ENCODE measurements at places on chromosomes 3 and 15.
A peak's percentile ranks its signal among the peaks of the same experiment; 100 is the strongest.

- DNase-seq, result no peak
Observed at GRCh38 chr15:69498987-69499386, 46.4 kb downstream of the RPLP1 start.

DNA sequence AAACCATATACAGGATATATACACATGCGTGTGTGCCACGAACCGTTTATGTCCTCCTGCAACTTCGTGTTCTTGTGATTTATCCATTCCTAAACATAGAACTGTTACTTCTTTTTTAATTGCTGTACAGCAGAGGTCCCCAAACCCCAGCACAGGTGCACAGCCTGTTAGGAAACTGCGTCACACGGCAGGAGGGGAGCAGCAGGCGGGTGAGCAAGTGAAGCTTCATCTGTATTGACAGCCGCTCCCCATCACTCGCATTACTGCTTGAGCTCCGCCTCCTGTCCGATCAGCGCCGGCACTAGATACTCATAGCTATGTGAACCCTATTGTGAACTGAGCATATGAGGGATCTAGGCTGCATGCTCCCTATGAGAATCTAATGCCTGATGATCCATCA, 34.9 kb upstream of the NRROS start:
- no peak for DNase-seq

- DNase-seq, result no peak
Observed at GRCh38 chr3:111709645-111710044, 114.5 kb upstream of the ZBED2 start.

DNA sequence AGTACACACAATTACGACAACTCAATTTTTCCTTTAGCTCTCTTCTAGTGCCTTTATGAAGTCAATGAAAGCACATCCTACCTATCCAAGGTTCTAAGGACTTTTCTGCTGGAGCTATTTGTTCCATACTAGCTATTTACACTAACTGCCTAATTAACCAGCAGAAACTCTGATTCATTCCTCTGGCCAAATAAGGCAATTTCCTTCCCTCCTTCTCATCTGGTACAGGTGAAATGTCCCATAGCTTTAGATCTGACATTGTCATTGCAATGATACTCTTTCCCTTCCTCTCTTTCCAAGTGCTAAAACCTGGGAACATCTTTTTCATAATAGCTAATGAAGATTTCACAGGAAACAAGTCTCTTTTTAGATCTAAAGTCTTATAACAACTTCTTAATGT, 521.7 kb downstream of the SOX2 start:
- DNase-seq, result no peak

DNA sequence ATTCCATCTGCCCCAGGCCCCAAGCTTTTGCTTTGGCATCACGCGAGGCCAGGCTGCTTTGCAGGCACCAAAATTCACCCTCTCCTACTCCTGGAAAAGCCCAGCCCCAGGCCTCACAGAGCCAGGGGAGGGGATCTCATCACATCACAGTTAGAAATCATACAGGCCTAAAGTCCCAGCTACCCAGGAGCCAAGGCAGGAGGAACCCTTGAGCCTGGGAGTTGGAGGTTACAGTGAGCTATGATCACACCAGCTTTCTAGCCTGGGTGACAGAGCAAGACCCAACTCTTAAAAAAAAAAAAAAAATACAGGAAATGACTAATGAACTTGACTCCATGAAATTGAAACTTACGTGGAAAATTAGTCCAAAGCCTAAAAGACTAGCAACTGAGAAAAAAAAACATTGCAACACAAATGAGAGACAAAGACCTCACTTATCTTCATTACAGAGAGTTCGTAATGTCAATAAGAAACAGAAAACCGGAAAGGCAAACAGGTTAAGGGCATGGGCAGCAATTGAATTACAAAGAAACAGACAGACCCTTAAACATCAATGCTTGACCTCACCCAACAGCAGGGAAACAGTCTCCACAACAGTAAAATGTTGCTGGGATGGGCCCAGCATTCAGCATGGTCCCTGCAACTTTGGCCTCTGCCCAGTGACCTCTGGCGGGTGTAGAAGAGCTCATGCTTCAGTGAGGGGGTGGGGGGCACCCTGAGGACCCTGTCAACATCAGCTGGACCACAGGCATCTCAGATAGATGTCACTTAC, 151.5 kb downstream of the LRRK1 start:
- DNase-seq, result peak; percentile 43

- DNase-seq, result no peak
Observed at GRCh38 chr3:46824211-46824970, 38.9 kb downstream of the MYL3 start.

- no peak for DNase-seq
Observed at GRCh38 chr15:98855815-98856531, 151.6 kb downstream of the PGPEP1L start.

- no peak for DNase-seq
Observed at GRCh38 chr3:10628891-10629670, 123.7 kb upstream of the ATP2B2 start.

GRCh38 chr3:3559786-3560185, 239.4 kb upstream of the LRRN1 start:
- DNase-seq, result no peak

GRCh38 chr3:74426571-74426970, 187.9 kb downstream of the CNTN3 start:
- DNase-seq, result peak; percentile 69

DNA sequence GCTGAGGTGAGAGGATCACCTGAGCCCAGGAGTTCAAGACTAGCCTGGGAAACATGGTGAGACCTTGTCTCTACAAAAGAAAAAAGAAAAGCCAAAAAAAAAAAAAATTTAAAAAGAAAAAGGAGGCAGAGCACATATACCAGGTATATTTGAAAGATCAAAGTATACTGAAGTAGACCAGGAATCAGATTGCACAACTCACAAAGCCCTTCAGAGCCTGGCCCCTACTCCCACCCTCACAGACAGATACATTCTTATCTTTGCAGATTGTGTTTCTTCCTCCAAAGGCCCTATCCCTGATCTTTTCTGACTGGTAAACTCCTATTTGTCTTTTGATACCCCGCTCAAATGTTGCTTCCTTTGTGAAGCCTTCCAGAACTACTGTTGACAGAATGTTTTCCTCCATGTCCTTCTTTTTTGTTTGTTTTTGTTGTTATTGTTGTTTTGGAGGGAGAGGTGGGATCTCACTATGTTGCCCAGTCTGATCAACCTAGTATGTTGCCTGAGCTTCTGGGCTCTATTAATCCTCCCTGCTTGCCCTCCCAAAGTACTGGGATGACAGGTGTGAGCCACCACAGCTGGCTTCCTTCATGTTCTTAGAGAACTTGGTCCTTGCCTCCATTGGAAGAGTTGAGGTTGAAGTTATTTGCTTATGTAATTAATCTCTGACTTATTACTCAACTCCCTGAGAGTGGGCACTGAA, 9.8 kb upstream of the ITGB5 start:
- DNase-seq, result no peak

- no peak for DNase-seq
Observed at GRCh38 chr3:120907659-120908029, 361 bp upstream of the STXBP5L start.

GRCh38 chr3:44114142-44114541, 127.5 kb upstream of the TOPAZ1 start:
- DNase-seq, result no peak

DNA sequence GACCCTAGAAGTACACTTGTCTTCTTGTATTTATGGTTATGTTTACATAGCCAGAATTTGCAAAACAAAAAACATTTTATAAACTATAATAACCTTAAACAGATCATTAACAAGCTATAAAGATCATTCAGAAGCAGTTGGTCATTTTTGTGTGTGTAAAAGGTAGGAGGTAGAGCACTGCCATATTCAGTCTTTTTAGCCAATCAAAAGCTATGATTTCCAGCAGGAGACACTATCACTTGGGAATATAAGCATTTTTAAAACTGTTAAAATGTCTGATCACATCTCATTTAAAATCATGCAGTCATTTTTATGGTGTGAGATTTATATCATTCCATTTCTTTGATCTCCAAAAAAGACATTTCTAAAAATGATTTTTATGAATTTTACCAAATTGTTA, 42.6 kb upstream of the ATP2C1 start:
- no peak for DNase-seq

- no peak for DNase-seq
Observed at GRCh38 chr3:73432023-73432705, 192.6 kb downstream of the PDZRN3 start.

GRCh38 chr3:60551455-60552209, 699.6 kb downstream of the FHIT start:
- no peak for DNase-seq

GRCh38 chr3:116643001-116643400, 66.6 kb upstream of the TUSC7 start:
- DNase-seq, result no peak

All from fibroblast of skin of left biceps (primary cell).